ENCODE measurements at places on chromosomes 5 and 9. TPM values are rescaled to one million over a fixed set of nuclear protein-coding genes. Genes with fewer than 3 reads are reported as not detected.

FST gene
- 1.6 TPM for total RNA-seq

POLR1E gene
- 30.3 TPM for total RNA-seq

ARID3C gene
- not detected for total RNA-seq

DMRTA1 gene
- total RNA-seq = 1.1 TPM
